Lung (tissue), 17 donors: ENCODE measurements at places on chromosomes 7 and 10. TPM values are rescaled to one million over a fixed set of nuclear protein-coding genes. Genes with fewer than 3 reads are reported as not detected.

- peaks cover 11% of the 10 kb centered on the region for H3K4me1 ChIP-seq
- H3K36me3 ChIP-seq, result no peaks in the 10 kb centered on the region
- H3K4me3 ChIP-seq, result no peak overlapping the region
Observed at GRCh38 chr7:150788474-150789269, 11.5 kb downstream of the TMEM176B start.

DNA sequence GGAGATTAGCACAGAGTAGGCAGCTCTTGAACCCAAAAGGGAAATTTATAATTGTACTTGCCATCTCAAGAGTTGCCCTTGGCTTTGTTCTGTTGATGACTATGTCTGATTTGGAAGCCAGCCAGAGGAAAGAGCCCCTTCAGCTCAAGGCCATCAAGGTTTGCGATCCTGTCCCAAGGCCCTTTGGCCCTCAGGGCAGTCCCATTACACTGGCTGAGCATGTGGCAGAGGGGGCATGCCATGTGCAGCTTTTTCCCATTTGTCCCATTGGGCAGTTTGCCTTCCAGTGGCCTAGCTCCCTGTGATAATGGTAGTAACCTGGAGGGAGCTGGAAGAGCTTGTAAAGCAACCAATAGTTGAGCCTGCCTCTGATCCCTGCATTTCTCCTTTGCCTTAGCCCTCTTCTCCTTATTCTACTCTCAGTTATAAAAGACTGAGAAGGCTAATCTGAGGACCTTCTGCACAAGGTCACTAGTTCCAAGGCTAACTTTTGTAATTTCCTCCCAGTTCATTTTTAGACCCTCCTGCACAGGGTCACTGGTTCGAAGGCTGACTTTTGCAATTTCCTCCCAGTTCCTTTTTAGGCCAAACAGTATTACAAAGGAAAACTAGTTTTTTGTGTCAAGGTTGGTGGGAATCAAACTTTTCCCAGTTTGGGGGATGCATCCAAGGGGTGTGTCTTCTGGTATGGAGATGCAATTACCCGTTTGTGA, 31.0 kb upstream of the ARHGAP12 start:
- H3K4me3 ChIP-seq, result no peak overlapping the region
- H3K4me1 ChIP-seq, result peaks cover 4% of the 10 kb centered on the region
- no peaks in the 10 kb centered on the region for H3K27me3 ChIP-seq
- no peak for DNase-seq
- H3K36me3 ChIP-seq, result no peaks in the 10 kb centered on the region
- no peak overlapping the region for H3K27ac ChIP-seq

DNA sequence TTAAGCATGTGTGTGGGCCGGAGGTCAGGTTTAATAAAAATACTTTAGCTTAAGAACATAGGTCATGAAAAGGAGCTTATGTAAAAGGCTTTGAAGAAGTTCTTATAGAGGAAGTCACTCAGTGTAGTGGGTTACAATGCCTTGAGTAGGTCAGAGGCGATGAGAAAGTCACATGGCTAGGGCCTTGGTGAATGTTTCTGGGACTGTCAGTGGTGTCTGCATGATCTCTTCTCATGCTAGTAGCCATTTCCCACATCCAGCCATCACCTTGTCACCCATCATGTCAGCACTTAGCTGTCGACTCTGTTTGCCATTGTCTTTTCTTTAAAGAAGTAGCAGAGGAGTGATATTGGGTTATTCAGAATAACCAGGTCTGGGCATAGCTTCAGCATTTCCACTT, 236.6 kb downstream of the CDK14 start:
- DNase-seq, result no peak
- H3K27me3 ChIP-seq, result no peaks in the 10 kb centered on the region

- H3K4me1 ChIP-seq, result peaks cover 8% of the 10 kb centered on the region
- H3K36me3 ChIP-seq, result no peaks in the 10 kb centered on the region
- peak; percentile 56 for DNase-seq
Observed at GRCh38 chr7:143243614-143244013, 19.6 kb upstream of the GSTK1 start.

DNA sequence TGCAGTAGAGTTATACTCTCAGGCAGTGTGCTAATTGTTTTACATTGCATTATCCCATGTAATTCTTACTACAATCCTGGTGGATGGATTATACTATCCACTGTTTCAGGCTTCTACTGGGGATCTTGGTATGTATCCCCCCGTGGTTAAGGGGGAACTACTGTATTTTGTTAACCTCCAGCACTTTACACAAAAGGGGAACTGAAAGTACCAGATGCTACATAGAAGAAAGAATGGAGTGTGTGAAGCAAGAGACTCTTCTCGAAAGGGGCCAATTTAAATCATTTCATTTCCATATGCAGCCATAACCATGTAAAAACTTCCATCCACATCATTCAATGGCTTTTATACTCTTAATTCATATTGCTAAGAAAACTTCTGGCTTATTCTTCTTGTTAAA, 69.4 kb downstream of the C1GALT1 start:
- no peaks in the 10 kb centered on the region for H3K27me3 ChIP-seq
- H3K4me3 ChIP-seq, result no peak overlapping the region
- no peak for DNase-seq
- H3K36me3 ChIP-seq, result no peaks in the 10 kb centered on the region

GRCh38 chr10:15238555-15239335, 70.3 kb upstream of the NMT2 start:
- H3K27me3 ChIP-seq, result no peaks in the 10 kb centered on the region
- H3K4me3 ChIP-seq, result no peak overlapping the region
- H3K4me1 ChIP-seq, result no peaks in the 10 kb centered on the region
- H3K36me3 ChIP-seq, result no peaks in the 10 kb centered on the region
- DNase-seq, result no peak

DNA sequence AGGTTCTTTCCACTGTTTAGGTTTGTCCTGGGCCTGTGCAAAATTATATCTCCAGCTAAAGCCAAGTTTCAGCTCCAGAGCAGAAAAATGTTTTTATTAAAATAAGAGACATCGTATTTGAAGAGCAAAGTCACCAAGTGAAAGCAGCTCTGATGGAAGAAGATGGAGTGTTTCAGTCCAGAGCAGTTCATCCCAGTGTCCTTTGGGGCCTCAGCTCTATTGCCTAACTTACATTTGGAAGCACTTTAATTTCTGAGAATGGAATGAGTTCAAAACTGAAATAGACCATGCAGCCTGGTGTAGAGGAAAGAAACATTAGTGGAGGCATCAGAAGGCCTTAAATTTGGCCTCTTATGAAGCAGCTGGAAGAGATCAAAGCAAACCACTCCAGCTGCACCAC, 545.2 kb downstream of the SORCS1 start:
- DNase-seq, result no peak
- H3K27ac ChIP-seq, result no peak overlapping the region
- H3K27me3 ChIP-seq, result no peaks in the 10 kb centered on the region
- no peaks in the 10 kb centered on the region for H3K36me3 ChIP-seq
- no peak overlapping the region for H3K4me3 ChIP-seq

- H3K27me3 ChIP-seq, result no peaks in the 10 kb centered on the region
- DNase-seq, result no peak
- H3K4me1 ChIP-seq, result no peaks in the 10 kb centered on the region
- H3K36me3 ChIP-seq, result no peaks in the 10 kb centered on the region
Observed at GRCh38 chr7:55303220-55303619, 61.9 kb upstream of the LANCL2 start.

FANK1 gene
- 18.4 TPM for total RNA-seq

- no peaks in the 10 kb centered on the region for H3K27me3 ChIP-seq
- H3K27ac ChIP-seq, result no peak overlapping the region
- H3K4me3 ChIP-seq, result no peak overlapping the region
Observed at GRCh38 chr7:99844328-99844727, 16.5 kb downstream of the CYP3A43 start.

SFTPA1 gene
- 3,820 TPM for total RNA-seq

OPN1SW gene
- total RNA-seq, result not detected

PNLIP gene
- not detected for total RNA-seq

- H3K4me3 ChIP-seq, result no peak overlapping the region
- DNase-seq, result peak; percentile 56
- H3K27ac ChIP-seq, result no peak overlapping the region
- H3K4me1 ChIP-seq, result no peaks in the 10 kb centered on the region
Observed at GRCh38 chr7:156889089-156889488, 3.9 kb downstream of the LMBR1 start.

SVOPL gene
- 1.5 TPM for total RNA-seq

DNA sequence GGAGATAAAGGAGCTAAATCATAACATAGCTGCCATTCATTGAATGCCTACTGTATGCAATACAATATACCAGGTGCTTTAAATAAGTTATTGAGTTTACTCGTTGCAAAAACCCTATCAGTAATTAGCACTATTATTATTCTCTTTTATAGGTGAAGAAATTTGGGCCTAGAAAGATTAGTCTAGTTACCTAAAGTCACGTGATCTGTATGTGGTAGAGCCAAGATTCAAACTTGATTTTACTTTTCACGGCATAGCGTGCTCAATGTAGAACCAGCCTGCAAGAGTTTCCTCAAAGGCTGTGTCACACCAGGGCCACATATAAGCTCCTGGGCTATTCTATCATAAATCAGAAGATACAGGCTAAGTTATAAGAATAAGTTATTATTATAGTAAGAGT, 439.9 kb downstream of the GFRA1 start:
- H3K4me1 ChIP-seq, result no peaks in the 10 kb centered on the region
- H3K27me3 ChIP-seq, result no peaks in the 10 kb centered on the region
- no peak for DNase-seq
- no peak overlapping the region for H3K4me3 ChIP-seq
- H3K36me3 ChIP-seq, result no peaks in the 10 kb centered on the region

DNA sequence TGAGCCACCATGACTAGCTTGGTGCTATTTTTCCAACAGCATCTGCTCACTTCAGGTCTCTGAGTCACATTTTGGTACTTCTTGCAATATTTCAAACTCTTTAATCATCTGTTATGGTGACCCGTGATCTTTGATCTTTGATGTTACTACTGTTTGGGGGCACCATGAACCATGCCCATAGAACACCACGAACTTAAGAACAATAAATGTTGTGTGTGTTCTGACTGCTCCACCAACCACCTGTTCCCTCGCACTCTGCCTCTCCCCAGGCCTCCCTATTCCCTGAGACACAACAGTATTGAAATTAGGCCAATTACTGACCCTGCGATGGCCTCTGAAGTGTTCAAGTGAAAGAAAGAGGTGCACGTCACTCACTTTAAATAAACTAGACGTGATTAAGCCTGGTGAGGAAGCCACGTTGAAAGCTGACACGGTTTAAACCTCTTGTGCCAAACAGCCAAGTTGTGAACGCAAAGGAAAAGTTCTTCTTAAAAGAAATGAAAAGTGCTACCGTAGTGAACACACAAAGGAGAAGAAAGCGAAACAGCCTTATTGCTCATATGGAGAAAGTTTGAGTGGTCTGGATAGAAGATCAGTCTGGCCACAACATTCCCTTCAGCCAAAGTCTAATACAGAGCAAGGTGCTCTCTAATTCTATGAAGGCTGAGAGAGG, 27.2 kb upstream of the ATP6V0A4 start:
- DNase-seq, result no peak
- no peak overlapping the region for H3K4me3 ChIP-seq
- H3K27ac ChIP-seq, result no peak overlapping the region
- H3K36me3 ChIP-seq, result no peaks in the 10 kb centered on the region
- no peaks in the 10 kb centered on the region for H3K27me3 ChIP-seq
- H3K4me1 ChIP-seq, result no peaks in the 10 kb centered on the region

CTAGE6 gene
- not detected for total RNA-seq

- no peak overlapping the region for H3K27ac ChIP-seq
- H3K4me1 ChIP-seq, result peaks cover 16% of the 10 kb centered on the region
- H3K36me3 ChIP-seq, result peaks cover 9% of the 10 kb centered on the region
- H3K27me3 ChIP-seq, result no peaks in the 10 kb centered on the region
- DNase-seq, result peak; percentile 94
- no peak overlapping the region for H3K4me3 ChIP-seq
Observed at GRCh38 chr10:125871338-125871737, 9.8 kb downstream of the DHX32 start.

SLC26A5 gene
- 1.1 TPM for total RNA-seq

DNA sequence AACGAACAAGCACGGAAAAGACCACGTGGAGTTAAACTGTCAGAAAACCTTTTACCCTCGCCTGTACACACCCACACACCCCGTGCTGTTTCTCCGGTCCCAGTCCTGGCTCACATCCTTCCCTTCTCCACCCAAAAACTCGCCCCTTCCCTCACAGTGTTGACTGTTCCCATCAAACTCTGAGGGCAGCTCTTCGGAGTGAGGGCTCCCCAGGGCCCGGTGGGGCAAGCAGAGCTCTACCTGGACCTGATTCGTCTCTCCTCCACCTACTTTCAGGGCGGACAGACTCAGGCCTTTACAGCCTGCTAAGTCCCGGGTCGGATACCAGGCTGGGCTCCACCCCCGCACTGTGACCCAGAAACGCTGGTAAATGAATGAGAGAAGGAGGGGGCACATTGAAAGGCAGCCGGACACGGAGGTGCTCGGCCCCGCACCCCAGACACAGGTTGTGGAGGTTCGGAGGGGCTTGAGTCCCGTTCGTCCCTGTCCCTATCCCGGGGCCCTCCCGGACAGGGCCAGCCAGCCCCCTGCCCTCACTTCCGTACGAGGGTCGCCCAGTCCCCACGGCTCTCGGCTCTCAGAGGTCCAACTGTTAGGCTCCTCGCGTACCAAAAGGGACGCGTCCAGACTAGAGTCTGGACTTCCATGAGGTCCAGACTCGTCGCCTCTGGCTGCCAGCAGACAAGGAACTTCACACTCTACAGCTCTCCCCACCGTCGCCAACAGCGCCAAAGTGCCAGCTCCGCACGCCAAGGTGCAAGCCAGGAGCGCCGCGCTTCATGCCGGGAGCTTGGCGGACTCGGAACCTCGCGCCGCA, 31.7 kb upstream of the ASL start:
- H3K27ac ChIP-seq, result peak overlapping the region; percentile 72
- no peak overlapping the region for H3K4me3 ChIP-seq
- H3K36me3 ChIP-seq, result no peaks in the 10 kb centered on the region
- peak; percentile 64 for DNase-seq
- H3K4me1 ChIP-seq, result peaks cover 6% of the 10 kb centered on the region

- H3K4me3 ChIP-seq, result no peak overlapping the region
- no peak for DNase-seq
- no peaks in the 10 kb centered on the region for H3K4me1 ChIP-seq
- H3K27me3 ChIP-seq, result no peaks in the 10 kb centered on the region
Observed at GRCh38 chr7:104963991-104964385, 50.0 kb upstream of the KMT2E start.

DNA sequence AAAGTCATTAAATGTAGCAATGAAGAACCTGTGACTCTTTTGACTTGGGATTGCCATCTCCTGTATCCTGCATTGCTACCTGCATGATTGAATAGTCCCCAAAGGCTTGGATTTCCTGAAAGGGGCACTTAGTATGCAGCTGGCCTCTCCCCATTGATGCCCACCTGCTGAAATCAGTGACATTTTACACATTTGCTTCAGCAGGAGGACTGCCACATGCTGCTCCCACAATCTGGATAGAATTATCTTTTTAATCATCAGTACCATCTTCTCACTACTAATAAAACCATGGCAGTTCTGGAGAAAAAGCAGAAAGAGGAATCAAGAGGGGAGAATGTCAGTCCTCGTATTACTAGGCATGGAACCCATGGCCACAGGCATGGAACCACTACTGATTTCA, 67.8 kb downstream of the SLC13A1 start:
- H3K27me3 ChIP-seq, result no peaks in the 10 kb centered on the region
- no peak overlapping the region for H3K4me3 ChIP-seq
- H3K4me1 ChIP-seq, result no peaks in the 10 kb centered on the region
- H3K36me3 ChIP-seq, result no peaks in the 10 kb centered on the region
- no peak overlapping the region for H3K27ac ChIP-seq
- DNase-seq, result no peak

GBX1 gene
- total RNA-seq, result not detected

- H3K4me1 ChIP-seq, result peaks cover 90% of the 10 kb centered on the region
- peak overlapping the region; percentile 68 for H3K27ac ChIP-seq
- H3K4me3 ChIP-seq, result no peak overlapping the region
- H3K27me3 ChIP-seq, result no peaks in the 10 kb centered on the region
- H3K36me3 ChIP-seq, result peaks cover 4% of the 10 kb centered on the region
Observed at GRCh38 chr10:80462981-80463741, 9.1 kb downstream of the TSPAN14 start.

FEZF1 gene
- total RNA-seq, result 0.18 TPM

- DNase-seq, result peak; percentile 66
- peak overlapping the region; percentile 99 for H3K27ac ChIP-seq
- H3K4me3 ChIP-seq, result peak overlapping the region; percentile 96
- H3K36me3 ChIP-seq, result no peaks in the 10 kb centered on the region
- peaks cover 14% of the 10 kb centered on the region for H3K4me1 ChIP-seq
Observed at GRCh38 chr7:148699024-148699781, 500 bp downstream of the CUL1 start.
